ENCODE measurements at places on chromosomes 1 and 21. TPM values are rescaled to one million over a fixed set of nuclear protein-coding genes. Genes with fewer than 3 reads are reported as not detected.

S100A1 gene
- total RNA-seq = 139 TPM

FBXO42 gene
- total RNA-seq = 24.3 TPM

TDRD5 gene
- 0.81 TPM for total RNA-seq

- DNase-seq = no peak
Observed at GRCh38 chr1:230337266-230337665, 88.9 kb downstream of the PGBD5 start.

DNA sequence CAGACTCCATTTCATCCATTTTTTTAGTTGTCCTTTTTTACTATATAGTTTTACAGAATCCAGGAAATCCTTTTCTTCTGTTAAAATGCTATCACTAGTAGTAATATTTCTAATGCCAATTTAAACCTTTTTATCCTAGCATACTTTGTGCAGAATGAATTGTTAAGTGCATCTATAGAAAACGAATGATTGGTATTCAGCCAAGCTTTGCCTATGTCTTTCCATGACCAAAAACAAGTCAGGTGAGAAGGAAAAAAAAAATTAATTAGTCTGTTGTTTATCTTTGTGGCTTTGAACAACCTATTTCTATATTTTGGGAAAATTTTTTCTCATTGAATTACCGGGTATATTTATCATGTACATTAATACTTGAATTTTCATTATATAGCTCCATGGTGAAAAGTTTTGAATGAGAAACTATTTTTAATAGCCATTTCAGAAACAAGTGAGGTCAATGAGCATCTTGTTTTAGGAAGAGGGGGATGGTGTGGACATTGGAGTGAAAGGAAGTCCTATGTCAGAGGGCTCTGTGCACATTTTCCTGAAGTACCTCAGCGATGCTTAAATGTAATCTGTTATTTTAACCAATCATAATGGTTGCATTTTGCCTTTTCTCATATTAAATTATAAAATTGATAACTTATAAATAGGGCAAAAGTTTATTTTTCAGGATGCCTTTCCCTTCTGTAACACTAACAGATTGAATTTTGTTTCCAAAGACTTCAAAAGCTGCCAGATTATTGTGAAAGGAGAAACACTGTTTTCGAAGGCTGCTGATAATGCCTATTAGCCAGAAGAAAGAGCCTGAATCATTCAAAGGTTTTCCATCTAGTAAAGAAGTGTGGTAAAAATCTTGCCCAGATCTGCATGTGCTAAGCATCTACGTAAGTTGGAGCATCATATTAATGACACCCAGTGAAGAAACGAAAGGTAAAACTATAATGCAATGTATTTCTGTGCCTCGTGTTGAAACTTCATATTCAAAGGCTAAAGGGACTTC lies 73.8 kb upstream of the S1PR1 start:
- DNase-seq = no peak

- DNase-seq = peak; percentile 77
Observed at GRCh38 chr1:30801771-30802198, 44.2 kb upstream of the LAPTM5 start.

DNA sequence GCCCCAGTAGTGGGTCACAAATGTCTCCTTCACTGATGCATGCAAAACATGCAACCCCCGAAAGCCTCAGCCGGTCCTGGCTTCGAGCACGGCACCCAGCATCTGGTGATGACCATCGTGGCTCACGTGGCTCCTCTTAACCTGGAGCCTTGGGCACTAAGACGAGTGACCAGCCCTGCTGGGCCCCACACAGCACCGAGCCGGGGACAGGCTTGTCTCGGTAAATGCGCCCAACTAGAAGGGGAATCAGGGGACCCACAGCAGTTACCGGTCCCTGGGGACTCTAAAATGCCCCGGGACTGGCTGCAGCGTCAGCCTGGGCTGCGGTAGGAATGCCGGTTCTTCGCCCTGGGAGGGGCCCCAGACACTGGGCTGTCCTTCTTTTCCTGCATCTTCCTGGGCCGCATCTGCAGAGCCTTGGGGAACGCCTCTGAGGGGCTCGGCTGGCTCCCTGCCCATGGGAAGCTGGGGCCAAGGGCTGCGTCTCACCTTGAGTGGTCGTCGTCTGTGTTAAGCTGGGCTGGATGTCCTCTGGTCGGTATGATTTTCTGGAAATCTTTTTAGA lies 13.1 kb upstream of the TTC34 start:
- DNase-seq = no peak

SELE gene
- total RNA-seq = 16.3 TPM

DNA sequence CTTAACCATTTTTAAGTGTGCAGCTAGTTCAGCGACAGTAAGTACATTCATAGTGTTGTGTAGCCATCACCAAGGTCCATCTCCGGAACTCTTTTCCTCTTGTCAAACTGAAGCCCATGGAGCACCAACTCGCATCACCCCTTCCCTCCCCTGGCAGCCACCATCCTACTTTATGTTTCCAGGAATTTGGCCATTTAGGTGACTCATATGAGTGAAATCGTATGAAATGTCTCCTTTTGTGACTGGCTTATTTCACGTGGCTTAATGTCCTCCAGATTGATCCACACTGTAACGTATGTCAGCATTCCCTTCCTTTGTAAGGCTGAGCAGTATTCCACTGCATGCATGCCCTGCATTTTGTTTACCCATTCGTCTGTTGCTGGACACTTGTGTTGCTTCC lies 2.5 kb downstream of the COL6A2 start:
- DNase-seq = no peak

GRCh38 chr21:39713905-39714304 lies 31.1 kb upstream of the IGSF5 start:
- DNase-seq = peak; percentile 39

SYT2 gene
- not detected for total RNA-seq

DNA sequence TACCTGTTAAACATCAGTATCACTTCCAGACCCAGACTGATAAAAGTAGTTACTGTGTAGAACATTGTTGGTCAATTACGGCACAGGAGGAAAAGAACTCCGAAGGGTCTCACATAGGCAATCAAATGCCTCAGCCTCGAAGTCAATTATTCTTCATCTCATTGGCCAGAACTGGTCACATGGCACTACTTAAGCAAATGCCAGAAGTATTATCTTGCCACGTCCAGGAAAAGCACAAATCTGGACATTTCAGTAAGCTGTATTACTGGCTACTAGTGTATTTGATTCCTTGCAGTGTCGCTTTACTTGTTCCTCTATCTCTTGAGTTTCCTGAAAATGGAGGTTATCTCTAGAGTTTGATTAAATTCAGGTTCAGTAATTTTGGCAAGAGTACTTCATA lies 24.4 kb downstream of the DIO1 start:
- no peak for DNase-seq

FCRLB gene
- total RNA-seq = 0.89 TPM

CD2 gene
- 9.7 TPM for total RNA-seq

- no peak for DNase-seq
Observed at GRCh38 chr1:211382182-211382713, 55.6 kb downstream of the TRAF5 start.

DNA sequence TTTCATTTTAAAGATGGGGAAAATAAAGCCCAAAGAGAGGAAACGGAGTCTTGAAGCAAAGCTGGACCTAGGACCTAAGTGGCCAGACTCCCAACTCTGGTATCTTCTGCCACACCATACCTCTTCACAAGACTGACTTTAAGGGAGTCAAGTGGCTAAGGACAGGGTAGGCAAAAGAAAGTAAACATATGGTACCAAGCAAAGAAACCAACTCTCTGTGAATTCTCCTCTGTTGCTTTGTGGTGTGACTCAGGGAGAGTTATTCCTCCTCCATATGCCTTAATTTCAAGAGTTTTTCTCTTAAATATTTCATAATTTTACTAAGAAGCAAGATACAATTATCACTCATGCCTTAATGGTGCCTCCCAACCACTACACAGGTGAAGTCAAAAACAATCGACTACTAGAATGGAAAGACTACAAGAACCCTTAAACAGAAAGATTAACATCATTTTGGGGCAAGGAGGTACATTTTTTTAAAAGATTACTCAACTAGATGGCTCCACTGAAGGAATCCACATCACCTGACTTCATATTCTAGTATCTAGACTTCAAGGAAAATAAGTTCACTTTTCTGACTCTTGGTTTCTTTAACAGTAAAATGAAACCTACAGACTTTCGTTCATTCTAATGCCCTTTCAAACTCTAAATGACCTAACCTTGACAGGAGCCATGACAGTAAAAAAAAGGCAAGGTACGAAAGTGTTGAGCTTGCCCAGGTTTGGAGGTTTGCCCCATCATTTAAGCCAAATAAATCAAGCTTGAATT lies 44.2 kb downstream of the LUZP1 start:
- DNase-seq = no peak

RGS4 gene
- total RNA-seq = 2.2 TPM

- no peak for DNase-seq
Observed at GRCh38 chr1:244732851-244733450, 80.0 kb downstream of the DESI2 start.

ASCL5 gene
- not detected for total RNA-seq

KIRREL1 gene
- 27.5 TPM for total RNA-seq

MMEL1 gene
- total RNA-seq = 2.0 TPM

DNA sequence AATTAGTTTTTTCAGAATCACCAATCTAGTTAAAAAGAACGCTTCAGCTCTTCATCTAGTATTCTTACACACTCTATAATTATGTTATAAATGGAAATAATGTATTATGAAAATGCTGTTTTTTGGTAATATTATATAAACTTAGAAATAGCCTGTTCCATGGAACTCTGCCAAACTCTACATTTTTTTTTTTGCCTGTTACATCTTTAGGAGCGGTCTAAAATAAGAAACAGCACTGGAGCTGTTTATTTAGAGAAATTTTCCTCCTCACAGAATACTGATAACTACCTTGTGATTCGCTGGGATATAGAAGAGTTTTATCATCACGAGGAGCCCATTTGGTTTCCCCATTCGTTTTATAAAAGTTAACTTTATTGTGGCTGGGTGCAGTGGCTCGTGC lies 58.5 kb downstream of the PKN2 start:
- DNase-seq = no peak

DNA sequence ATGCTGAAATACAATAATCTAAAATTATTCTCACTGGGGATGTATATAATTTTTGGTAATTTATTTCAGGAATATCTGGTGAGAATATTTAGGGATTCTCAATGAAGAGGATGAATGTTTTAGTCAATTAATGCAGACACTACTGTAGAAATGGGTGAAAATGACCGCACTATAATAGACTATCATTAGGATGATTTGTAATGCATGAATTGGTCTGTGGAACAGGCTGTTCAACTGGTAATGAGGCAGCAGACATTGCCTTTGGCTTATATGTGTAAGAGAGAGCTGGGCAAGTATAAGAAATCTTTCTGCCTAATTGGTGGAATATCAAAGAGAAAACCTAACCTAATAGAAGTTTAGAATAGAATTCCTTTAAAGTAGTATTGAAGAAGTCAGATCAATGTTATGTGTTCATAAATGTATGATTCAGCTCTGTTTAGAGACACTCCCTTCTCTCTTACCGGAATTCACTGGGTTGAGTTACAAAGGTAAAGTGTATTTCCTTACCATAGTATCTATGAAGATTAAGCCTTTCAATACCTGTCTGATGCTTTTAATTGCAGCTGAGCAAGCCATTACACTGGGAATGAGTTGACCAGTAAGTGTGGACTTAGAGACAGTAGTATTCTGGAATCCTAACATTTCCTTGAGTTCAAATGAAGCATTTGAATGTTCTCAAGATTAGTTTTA lies 274.5 kb downstream of the S1PR1 start:
- no peak for DNase-seq

APP gene
- 652 TPM for total RNA-seq

FMO3 gene
- 1.6 TPM for total RNA-seq

MTARC1 gene
- 73.1 TPM for total RNA-seq

DNA sequence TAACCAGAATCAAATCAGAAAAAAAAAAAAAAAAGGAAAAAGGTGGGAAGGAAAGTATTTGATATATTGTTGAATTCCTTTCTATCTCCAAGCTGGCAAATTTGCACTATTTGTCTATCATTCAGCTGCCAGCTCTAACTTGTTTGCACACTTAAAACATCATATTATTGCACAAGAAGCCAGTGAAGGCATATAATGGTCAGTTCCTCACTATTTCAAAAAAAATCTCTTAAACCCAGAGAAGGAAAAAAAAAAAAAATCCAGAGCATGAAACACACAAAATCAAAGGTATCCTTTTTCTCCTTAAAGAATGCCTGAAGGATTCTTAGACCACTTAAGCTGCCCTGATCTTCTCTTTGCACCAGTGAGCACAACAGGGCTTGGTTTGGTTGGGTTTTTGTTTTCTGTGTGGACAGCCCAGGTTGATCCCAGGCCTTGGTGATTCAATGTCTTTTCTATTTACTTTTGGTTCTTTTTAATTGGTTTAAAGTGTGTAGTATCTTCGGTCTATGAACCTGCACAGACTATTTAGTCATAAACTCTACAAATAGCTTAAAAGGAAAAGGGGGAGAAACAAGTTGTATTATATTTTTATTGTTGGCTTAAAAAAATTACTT lies 40.2 kb downstream of the DUSP10 start:
- DNase-seq = peak; percentile 56

GRCh38 chr1:82226186-82226505 lies 425.4 kb downstream of the ADGRL2 start:
- DNase-seq = no peak

DNA sequence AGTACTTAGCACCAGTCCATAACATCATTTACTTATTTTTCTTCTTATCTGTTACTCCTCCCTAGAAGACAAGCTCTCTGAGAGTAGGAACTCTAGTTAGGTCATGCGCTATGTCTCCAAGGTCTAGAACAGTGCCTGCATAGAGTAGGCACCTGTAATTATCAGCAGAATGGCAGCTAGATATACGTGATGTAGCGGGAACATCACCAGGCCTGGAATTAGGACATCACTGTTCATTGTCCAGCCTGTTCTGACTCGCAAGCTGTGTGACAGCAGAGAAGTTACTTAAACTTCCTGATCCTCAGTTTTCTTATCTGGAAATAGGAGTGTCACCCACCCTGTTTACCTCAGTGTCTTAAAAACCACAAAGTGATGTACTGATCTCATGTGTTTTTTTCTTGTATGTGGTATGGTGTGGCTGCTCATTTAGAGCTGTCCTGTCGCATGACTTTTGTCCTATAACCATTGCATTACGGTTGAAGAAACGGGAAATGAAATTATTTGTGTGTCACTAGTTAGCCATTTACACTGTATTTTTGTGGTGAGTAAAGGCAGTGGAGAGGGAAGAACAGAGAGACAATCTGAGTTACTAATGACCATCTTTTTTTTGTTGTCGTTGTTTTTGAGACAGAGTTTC lies 37.1 kb upstream of the EXO1 start:
- DNase-seq = no peak

GRCh38 chr1:93629101-93630059 lies 52.3 kb downstream of the BCAR3 start:
- peak; percentile 44 for DNase-seq

DNA sequence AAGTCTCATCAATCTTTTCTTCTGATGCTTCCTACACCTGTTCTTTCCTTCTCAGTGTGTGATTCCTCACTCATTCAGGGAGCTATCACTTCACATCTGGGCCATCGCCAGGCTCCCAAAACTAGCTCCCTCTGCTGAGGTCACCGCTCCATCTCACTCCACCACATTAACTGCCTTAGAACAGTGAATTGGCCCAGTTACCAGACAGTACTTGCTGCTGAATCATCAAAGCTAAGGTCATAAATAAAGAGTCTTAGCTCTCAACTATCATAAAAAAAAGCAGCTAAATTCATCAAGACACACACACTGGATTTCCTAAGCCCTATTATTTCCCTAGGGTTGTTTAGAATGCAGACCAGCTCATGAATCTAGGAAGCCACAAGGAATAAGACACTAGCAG lies 18.8 kb upstream of the SRM start:
- DNase-seq = no peak

DPT gene
- 141 TPM for total RNA-seq

- no peak for DNase-seq
Observed at GRCh38 chr1:230636575-230637148, 5.6 kb upstream of the COG2 start.
